ENCODE measurements at places on chromosomes 7 and 10. TPM values are rescaled to one million over a fixed set of nuclear protein-coding genes. Genes with fewer than 3 reads are reported as not detected.

MCM7 gene
- total RNA-seq: 24.9 TPM

TMEM213 gene
- not detected for total RNA-seq

- DNase-seq: no peak
These were observed 26.9 kb upstream of the NRBF2 start for GRCh38 chr10:63106111-63106755.

- DNase-seq: no peak
These were observed 97.2 kb upstream of the LYZL1 start for GRCh38 chr10:29191674-29192073.

- DNase-seq: peak; percentile 4
These were observed 16.1 kb upstream of the RAB11FIP2 start for GRCh38 chr10:118062798-118063238.
